ENCODE measurements at places on chromosomes 5 and 9.
A peak's percentile ranks its signal among the peaks of the same experiment; 100 is the strongest.

GRCh38 chr9:37302277-37302676 is 120.2 kb upstream of the GRHPR start:
- no peak for DNase-seq

GRCh38 chr5:146461319-146461718 is 14.2 kb downstream of the TCERG1 start:
- DNase-seq, result no peak

DNA sequence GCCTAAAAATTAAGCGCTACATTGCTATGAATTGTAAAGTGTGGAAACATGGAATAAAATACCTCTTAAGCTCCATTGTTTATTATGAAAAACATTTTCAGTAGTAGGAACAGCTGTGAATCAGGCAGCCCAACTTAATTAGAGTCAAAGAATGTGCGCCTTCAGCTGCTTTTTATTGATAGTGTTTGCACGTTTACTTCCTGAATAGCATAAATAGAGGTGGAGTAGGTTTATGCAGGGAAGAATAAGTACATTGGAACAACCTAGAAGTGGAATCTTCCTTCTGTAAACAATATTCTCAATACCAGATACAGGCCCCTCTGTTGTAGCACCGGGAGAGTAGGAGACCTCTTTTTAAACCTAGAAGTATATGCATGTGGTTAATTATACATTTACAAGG is 79.9 kb downstream of the IQGAP2 start:
- no peak for DNase-seq

DNA sequence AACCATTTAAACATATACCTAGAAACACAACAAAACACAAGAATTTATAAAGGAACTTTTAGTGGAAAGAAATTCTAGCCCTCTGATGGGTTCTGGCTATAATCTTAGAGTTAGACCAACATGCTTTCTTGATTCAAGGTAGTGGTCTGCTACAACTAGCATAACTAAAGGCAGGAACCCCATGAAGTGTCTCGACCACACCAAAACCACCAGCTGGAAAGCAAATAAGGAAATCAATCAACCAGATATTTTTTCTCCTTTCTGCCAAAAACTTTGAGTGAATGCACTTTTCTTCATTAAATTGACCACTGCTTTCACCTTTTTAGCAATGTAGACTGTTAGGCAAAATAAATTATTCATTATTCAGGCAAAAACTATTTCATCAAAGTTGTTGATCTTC is 346.4 kb downstream of the EBF1 start:
- no peak for DNase-seq

- no peak for DNase-seq
Measured at GRCh38 chr9:114288193-114289091, 34.5 kb upstream of the ORM1 start.

DNA sequence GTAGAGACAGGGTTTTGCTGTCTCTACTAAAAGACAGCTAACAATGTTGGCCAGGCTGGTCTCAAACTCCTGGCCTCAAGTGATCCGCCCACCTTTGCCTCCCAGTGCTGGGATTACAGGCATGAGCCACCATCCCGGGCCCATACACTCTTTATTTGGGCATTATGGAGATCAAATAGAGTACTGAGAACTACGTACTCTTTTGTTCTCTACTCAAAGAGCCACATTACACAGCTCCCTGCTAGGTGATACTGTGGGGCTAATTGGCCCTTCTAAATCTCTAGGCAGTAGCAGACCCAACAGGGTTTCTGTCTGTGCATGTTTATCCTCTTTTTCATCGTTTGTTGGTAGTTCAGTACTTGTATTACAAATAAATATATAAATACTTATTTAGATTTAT is 16.1 kb downstream of the CKMT2 start:
- no peak for DNase-seq

GRCh38 chr9:33450621-33451146 is 3.3 kb upstream of the AQP3 start:
- no peak for DNase-seq

DNA sequence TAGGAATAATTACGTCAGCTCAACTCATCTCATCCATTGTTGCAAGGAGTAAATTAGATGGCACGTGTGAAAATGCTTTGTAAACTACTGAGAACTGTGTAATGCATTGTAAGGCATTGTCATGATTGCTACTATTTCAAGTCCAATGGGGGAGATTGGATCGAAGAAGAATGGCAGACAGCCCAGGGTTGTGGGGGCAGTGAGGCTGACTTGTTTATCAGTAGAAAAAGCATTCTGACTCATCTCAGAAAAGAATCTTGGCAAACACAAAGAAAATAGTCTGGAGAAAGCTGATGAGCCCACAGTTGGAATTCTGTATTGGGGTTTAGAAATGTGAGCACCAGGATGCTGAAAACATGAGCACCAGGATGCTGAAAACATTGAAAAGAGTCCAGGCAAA is 28.0 kb upstream of the DAP start:
- peak; percentile 14 for DNase-seq

DNA sequence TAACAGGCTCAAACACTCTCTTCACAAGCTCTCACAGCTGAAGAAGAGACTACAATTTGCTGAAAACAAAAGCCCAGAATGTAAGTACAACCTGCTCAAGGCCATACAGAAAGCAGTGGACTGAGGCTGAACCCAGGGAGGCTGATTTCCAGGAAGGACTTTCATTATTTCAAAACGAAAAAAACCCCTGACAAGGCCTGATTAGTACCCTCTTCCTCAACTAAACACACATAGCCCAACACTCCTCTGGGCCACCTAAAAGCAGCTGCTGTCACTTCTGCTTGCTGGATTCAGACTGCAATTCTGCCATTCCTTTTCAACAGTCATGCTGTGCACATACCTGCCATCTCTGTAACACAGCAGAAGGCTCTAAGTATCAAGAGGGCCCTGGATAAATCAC is 18.2 kb downstream of the NRG2 start:
- DNase-seq, result no peak

- DNase-seq, result no peak
Measured at GRCh38 chr5:53080271-53080670, 29.3 kb downstream of the MOCS2 start.

- no peak for DNase-seq
Measured at GRCh38 chr5:140018920-140019644, 24.0 kb downstream of the NRG2 start.

- peak; percentile 55 for DNase-seq
Measured at GRCh38 chr5:134224888-134225779, 739 bp downstream of the PPP2CA start.
